Activated CD4-positive, CD25-positive, alpha-beta regulatory T cell (primary cell): ENCODE measurements at places on chromosomes 16 and 17.
A peak's percentile ranks its signal among the peaks of the same experiment; 100 is the strongest.

GRCh38 chr17:29549177-29549923, 17.5 kb downstream of the ABHD15 start:
- no peak for DNase-seq

DNA sequence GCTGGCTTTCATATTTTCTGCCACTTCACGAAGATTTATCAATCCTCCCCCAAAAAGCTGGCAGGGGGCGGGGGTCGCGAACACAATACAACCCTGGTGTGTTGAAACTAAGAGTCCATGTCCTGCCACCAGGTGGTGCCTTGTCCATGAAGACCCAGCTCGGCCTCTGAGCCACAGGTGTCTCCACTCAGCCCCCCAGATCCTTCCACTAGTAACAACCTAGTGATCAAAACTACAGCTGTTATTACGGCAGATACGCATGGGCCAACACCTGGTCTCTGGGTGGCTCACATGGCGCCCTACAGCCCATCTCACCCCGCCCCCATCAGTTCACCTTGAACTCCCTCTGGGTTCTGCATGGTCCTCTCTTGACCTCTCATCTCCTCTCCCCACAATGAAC, 27.7 kb downstream of the USP7 start:
- no peak for DNase-seq

- peak; percentile 15 for DNase-seq
These were observed 13.2 kb upstream of the AURKB start for GRCh38 chr17:8223356-8224126.

DNA sequence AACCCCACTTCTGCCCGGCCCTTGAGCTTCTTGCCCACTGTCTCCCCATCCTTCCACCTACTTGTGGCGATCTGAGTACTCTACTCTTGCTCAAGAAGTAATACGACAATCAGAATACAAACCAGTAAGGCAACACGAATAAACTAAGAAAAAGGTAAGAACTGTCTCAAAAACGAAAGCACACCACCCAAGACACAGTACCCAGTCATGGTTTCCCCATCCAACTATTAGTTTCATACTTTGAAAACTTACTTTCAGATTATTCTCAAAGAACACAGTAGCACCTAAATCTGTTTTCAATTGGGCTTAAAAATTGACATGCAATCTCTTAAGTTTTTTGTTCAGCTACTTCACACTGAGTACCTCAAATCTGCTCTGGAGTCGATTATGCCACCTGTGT, 13.9 kb downstream of the GINS2 start:
- no peak for DNase-seq

DNA sequence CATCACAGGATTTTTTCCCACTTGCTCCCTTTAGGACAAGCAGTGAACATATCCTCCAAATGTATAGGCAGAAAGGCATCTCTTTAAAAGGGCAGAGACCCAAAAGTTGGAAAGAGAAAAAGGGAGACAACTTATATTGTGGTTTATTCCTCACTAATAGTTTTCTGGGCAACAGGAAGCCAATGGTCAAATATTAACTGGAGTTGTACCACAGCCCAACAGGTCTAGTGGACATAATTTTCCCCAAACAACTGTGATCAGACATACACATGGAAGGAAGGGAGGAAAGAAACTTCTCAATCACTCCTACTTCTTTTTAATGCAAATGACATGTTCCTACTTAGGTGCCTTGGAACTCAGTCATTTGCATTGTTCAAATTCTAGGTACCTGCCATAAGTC, 78.4 kb downstream of the SOX9 start:
- DNase-seq, result no peak

GRCh38 chr17:66432996-66433551, 130.7 kb downstream of the PRKCA start:
- DNase-seq, result no peak

- DNase-seq, result no peak
These were observed 420.4 kb downstream of the GRIN2A start for GRCh38 chr16:9761870-9762269.

DNA sequence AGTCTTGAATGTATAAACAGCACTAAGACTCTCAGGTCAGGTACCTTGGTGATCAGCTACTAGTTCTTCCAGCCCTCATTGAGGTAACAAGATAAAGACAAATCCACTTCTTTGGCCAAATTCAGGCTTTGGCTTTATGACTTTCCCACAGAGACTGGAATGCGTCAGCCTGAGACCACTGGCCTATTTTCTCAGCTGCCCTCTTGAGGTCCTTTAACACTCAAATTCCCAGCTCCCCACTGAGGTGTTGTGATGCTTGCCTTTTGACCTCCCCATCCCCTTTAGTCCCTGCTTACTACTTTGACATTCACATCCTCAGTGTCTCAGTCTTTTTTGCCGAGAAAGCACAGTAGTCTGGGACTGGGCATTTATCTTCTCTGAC, 10.6 kb downstream of the TNFAIP1 start:
- DNase-seq, result no peak

- DNase-seq, result no peak
These were observed 186.4 kb upstream of the CHMP6 start for GRCh38 chr17:80805032-80805751.

DNA sequence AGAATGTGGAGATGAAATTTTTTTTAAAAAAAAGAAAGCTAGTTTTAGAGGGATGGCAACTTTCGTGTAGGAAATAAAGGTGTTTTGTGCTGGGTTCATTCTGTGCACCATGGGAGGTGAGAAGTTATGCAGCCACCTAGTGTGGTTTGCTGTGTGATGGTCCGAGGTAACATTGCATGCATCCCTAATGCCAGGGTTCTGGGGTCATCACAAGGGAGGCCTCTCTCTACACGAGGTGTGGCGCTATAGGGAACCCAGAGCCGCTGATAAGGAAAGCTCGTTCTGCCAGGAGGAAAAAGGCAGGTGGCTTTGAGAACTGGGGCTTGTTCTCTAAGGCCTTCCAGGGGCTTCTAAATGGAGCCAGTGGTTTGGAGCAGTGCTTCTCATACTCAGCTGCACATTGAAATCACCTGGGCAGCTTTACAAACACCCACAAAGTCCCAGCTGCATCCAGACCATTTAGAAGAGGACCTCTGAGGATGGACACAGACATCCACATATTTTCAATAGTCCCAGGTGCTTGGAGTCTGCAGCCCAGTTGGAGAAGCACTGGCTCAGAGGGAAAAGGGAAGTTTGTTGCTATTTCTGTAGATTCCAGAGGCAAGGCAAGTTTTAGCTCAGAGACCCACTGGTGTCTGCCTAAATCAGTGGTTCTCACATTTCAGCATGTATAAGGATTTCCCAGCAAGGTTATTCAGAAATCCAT, 43.5 kb downstream of the VPS35L start:
- DNase-seq, result no peak

DNA sequence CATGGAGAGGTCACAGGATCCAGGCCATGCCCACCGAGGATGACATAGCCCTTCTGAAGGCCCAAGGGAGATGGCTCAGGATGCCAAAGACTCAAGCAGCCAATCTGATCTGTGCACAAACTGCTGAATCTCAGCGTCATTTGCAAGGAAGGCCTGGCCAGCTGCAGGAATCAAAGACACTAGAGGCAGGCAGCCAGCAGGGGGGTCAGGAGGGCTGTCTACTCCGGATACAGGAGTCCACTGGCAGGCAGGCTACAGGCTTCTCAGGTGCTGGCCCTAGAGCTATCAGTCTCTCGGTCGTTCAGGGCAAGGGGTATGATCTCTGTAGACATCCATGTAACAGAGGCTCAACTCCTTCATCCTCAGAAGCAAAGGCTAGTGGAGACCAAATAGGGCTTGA, 1735.3 kb downstream of the TP53TG3F start:
- no peak for DNase-seq

DNA sequence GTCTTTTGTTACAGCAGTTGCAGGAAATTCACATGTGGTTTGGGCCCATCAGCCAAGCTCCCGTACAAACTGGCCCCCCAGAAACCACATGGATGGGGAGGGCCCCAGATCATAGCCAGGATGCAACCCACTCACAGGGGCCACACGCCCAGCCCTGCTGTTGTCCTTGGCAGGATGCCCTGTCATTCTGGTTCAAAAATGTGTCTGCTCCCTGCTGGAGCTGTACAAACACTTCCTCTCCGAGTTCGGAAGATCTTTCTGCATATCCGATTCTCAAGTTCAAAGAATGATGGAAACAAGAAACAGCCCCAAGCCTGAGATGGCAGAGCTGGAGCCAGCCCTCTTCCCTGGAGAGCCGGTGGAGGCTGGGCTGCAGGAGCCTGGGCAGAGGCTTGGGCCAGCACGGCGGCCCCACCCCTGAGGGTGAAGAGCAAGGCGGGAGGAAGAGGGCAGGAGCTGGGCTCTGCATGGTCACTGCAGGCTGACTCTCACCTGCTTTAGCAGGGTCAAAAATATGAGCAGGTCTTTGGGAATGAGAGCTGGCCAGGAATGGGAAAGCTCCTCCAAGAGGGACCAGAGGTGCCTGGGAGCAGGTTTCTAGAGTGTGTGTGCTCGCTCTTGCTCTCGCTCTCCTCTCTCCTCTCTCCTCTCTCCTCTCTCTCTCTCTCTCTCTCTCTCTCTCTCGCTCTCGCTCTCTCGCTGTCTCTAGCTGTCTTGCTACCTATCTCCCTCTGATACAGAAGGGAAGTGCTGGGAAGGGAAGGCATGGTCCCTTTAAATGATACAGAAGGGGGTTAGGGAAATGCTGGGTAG, 34.7 kb upstream of the ENPP7 start:
- DNase-seq, result no peak

DNA sequence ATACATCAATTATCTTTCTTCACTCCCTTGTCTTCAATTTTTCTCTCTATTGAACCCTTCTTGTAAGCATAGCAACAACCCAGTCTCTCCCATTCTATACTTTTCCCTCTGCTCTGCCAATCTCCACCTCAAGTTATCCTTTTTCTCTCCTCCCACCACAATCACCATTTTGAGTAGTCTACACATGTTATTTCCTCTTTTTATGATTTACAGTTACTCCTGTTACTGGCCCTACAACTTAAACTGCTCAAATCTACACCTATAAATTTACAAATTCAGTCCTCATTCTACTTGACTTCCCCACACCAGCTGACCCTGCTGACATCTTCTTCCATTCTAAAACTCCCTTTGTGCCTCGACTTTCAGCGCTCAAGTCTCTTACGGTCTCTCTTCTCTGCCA, 84.6 kb downstream of the SPAG9 start:
- DNase-seq, result no peak

GRCh38 chr17:62876063-62876462, 67.9 kb upstream of the MARCHF10 start:
- no peak for DNase-seq

GRCh38 chr16:75074920-75075687, 41.5 kb downstream of the LDHD start:
- DNase-seq, result peak; percentile 75

DNA sequence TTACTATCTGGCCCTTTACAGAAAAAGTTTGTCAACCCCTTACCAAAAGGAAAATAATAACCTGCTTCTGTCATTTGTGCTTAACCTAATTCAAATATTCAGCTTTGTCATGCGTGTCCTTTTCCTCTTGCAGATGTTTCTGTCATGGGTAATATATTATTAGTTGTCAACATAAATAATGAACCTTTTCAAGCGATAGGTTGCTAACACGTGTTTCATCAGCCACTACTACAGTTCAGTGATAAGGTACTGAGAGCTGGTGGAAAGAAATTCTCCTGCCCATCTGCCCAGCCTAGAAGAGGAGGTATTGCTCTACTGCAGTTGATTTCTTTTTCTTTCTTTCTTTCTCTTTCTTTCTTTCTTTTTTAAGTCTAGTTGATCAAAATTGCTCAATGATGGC, 12.0 kb upstream of the SRSF1 start:
- no peak for DNase-seq
